Activated CD8-positive, alpha-beta memory T cell treated with anti-CD3 and anti-CD28 coated beads for 1 hour (primary cell): ENCODE measurements at places on chromosomes 5 and 9.

DNA sequence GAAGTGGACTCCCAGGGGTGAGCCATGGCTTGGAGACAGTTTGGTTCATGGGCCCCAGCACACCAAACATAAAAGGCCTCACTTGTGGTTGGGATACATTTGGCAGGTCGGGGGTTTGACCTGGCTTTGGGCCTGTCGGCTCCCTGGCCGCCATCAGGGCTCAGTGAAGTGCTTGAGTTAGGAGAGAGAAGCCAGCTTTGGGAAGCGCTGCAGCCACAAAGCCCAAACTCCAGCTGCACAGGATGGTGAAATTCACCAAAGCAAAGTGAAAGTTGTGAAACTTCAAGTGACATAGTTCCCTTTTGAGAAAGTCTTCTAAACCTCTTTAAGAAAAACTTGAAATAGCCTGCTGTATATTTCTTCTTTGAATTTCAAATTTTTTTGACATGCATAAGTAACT, 27.5 kb downstream of the SLC46A2 start:
- no peak for DNase-seq

DNA sequence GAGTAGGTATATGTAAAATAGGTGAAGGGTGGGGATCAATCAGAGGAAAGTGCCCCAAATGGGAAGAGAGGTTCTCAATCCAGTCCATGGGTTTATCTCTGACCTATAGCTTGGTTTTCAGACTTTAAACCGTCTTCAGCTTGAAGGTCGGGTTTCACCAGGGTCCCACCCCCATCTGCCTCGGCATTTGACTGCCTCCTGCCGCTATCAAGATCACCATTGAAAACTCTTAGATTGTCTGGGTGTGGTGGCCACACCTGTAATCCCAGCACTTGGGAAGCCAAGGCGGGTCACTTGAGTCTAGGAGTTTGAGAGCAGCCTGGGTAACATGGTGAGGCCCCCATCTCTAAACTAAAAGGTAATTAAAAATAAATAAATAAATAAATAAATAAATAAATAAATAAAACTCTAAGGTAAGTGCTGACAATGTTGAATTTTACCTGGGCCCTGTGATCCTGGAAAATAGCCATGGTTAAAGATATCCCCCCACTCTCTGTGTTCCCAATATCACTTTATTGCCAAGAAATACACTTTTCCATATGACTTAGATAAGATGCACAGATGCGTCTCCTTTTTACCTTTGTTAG, 48.8 kb downstream of the TARS1 start:
- DNase-seq: no peak

GRCh38 chr5:39432696-39433530, 8.1 kb upstream of the DAB2 start:
- DNase-seq: no peak

DNA sequence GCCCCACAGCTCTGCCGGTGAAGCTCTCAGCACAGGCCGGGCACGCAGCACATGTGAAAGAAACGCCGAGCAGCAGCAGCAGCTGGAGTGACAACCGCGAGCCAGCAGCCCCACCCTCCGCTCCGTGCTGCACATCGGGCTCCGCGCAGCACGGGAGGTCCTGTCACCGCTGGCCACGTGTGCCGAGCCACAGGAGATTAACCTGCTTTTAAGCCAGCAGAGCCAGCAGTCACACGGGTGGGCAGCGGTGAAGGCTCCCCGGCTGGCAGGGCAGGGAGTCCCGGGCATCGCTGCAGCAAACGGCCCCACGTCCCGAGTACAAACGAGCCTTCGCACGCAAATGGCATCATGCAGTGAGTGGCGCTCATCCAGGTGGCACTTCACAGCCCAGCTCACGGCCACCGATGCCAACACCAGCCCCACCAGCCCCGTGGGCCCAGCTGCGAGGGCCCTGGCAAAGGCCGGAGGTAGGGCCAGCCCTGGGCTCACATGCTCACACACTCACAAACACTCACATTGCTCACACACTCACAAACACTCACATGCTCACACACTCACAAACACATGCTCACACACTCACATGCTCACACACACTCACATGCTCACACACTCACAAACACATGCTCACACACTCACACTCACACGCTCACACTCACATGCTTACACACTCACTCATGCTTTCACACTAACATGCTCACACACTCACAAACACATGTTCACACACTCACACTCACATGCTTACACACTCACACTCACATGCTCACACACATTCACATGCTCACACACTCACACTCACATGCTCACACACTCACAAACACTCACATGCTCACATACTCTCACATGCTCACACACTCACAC, 11.1 kb downstream of the CCDC187 start:
- DNase-seq: no peak

- no peak for DNase-seq
Measured at GRCh38 chr9:33465096-33465495, 8.6 kb downstream of the NOL6 start.
